ENCODE measurements at places on chromosomes 11 and 22. TPM values are rescaled to one million over a fixed set of nuclear protein-coding genes. Genes with fewer than 3 reads are reported as not detected.
A peak's percentile ranks its signal among the peaks of the same experiment; 100 is the strongest.

GRCh38 chr11:9601037-9601875, 27.8 kb downstream of the WEE1 start:
- peak; percentile 50 for DNase-seq

DNA sequence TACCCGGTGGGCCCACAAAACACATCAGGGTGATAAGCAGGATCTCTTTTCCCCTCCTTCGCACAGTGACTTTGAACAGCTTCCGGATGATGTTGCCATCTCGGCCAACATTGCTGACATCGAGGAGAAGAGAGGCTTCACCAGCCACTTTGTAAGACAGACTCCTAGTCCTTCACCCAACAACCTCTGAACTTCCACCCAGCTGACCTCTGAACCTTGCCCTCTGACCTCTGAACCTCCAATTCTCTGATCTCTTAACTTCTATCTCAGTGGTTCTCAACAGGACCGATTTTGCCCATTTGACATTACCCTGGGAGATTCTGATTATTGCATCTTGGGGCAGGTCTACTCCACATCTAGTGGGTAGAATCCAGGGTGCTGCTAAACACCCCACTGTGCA, 3.2 kb downstream of the NCF4 start:
- DNase-seq = no peak

DNA sequence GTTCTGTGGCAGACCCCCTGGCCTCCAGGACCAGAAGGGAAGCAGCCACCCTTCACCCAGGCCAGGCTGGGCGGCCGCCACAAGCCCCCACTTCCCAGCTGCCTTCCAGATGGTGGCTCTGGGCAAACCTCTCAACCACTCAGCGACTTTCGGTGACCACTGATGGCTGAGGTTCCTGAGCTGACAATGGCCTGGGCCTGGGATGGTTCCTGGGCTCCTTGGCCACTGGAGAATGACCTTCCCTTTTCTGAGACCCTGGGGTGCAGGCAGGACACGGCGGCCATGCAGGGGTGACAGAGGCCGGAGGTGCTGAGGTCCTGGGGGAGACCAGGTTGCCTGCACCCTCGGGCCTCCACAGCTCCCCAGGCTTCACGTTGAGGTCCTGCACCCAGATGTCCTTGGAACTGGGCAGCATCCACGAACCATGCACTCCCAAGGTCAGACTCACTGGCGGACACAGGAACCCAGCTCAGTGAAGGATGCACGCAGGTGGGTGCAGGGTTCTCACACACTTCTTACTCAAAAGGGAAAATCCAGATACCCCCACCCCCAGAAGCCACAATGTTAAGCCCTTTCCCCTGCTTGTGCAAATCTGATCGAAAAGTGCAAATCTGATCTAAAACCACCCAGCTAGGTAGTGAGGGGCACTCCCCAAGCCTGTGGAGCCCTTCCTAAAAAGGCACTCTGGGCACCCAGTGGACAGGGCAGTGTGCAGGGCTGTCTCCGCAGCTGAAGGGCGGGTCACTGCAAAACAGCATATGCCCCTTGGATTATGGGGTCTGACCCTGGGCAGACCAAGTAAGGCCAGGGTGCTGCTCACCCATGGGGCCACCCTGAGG, 13.9 kb upstream of the PHLDA2 start:
- DNase-seq = no peak

DNA sequence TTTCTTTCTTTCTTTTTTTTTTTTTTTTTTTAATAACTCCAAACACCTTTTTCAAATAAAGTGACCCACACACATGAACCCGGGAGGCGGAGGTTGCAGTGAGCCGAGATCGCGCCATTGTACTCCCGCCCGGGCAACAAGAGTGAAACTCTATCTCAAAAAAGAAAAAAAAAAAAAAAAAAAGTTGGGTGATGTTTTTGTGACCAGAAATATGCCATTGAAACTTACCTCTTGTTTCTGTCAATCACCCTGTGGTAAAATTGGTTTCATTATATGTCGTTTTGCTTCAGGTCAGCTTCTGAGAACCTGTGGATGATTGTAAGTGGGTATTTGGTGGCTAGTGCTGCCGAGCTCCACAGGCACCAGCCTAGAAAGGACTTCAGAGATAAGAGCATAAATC, 238.8 kb downstream of the TBC1D22A start:
- DNase-seq = no peak

- no peak for DNase-seq
Measured at GRCh38 chr11:119694334-119694733, 34.7 kb downstream of the NECTIN1 start.

GRCh38 chr22:24002272-24002671, 3.0 kb downstream of the GSTT4 start:
- DNase-seq = no peak

GRCh38 chr22:37148031-37148651, 1.6 kb downstream of the IL2RB start:
- DNase-seq = no peak

DNA sequence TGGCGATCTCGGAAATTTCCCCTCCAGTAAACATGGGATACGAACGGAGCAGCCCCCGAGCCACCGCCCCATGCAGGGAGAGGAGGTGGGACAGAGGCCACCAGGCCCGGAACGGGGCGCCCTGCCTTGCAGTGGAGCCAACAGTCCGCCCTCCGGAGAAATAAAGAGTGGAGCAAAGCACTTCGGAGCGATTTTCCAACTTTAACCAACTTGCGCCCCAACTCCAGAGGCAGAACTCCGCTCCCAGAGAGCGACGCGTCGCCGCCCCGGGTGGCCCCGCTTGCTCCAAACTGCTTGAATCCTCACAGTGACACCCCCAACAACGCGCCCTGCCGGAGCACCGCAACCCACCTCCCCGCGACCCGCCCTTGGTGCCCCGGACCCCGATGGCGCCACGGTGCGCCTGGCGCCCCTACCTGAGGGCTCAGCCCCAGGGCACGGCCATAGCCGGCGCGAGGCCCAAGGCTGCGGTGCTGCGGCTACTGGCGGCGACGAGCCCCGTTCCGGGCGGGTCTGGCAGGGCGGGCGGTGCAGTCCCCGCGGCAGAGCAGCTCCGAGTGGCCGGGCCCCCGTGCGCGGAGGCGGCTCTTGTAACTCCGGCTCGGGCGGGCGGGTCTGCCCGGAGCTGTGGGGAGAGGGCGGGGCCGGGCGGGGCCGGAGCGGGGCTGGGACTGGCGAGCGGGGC, at the start of gene AHNAK:
TSS of gene AHNAK (minus strand) at position 563 of the 685 bp plus-strand sequence. CDS start 10,708 bp downstream, outside the sequence.
- DNase-seq = peak; percentile 70

DNA sequence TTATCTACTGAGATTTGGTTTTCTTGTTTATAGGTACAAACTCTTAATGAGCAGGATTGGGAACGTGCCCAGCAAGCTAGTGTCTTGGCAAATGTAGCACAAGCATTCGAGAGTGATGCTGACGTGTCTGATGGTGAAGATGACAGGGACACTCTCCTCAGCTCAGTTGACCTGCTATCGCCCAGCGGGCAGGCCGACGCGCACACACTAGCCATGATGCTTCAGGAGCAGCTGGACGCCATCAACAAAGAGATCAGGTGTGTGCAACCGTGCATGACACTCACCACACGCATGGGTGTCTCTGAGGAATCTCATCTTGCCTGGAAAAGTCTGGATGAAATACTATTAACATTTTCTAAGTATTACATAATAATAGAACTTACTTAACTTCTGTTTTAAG, 54.7 kb upstream of the CTTN start:
- DNase-seq = no peak

DNA sequence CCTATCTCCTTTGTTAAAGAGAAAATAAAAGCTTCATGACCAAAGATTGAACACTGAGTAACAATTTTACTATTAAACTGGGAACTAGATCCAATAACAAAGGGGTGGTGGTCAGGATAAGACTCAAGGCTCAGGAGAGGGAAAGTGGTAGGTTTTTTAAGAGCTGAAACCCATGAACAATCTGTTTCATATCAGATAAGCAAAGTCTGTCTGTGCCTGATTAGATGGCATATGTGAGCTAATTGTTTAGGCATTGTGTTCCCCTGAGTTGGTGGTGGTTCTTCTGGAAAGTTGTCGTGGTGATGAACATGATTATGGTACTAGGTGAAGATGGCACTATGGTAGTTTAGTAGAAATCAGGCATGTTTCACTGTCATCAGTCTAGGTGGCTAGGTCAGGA, 24.4 kb downstream of the USP47 start:
- no peak for DNase-seq

DNA sequence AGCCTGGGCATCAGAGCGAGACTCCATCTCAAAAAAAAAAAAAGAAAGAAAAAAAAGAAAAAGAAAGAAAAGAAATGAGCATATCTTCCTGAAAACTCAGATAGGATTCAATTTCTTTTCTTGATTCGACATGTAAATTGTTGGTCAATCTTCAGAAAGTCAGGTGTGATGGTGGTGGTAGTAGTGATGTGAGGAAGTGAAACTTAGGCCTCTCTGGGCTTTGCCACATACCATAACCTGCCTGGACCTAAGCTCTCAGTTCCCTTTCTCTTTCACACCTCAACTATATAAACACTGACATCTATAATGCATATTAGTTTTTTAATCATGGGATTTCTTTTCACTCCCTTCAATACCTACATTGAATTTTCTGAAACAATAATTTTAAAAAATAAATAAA, 98.0 kb upstream of the TBCEL start:
- DNase-seq = no peak

- DNase-seq = no peak
Measured at GRCh38 chr11:73114835-73115220, 27.3 kb downstream of the FCHSD2 start.

DNA sequence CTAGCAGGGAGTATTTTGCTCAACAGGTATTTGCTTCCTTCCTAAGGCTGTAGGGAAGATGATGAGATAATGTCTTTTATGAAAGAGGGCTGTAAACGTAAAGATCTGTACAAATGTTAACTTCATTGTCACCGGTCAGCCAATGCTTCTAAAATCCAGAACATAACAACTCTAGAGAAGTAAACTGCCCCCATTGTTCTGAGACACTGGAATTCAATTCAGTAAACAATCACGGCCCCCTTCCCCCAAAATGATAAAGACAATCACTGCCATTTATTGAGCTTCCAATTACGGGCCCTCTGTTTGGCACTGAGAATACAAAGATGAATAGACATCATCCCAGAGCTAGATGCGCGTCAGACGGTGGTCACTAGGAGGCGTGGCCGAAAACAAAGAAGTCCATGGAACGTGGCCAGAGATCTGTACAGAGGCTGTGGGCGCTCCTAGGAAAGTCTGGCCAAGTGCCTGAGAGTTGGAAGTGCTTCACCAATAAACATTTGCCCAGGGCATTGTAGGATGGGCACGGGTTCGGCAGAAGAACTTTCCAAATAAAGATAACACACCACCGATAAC, 576 bp downstream of the TMEM258 start:
- DNase-seq = peak; percentile 85

DNA sequence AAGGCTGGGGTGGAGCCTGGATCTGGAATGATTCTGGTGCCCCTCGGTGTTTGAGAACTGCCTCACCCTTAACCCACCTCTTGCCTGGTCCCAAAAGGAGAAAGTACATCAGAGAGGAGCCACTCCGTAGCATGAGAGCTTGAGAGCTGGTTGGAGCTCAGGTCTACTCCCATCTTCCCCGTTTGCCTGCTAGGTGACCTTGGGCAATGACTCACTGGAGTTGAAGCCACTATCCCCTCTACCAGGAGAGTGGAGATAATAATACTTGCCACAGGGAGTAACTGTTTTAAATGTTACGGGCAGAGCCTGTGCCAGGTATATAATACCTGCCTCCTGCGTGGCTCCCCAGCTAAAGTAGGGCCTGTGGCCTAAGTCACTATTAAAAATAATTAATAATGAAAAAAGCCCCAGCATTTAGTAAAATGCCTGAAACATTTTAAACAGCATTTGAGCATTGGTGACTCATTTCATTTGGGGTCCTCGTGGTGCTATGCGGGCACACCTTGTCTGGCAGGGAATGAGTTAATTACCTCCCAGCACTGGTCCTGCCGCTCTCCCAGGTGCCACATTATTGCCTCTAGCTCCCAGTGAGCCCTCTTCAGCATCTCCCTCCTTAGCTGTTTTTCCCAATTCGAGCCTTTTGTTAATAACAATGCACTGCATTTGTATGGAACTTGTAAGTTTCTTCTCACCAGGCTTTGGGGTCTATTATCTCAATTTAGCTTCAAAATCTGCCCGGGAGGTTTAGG, 22.5 kb downstream of the CYTH4 start:
- DNase-seq = no peak

- no peak for DNase-seq
Measured at GRCh38 chr22:17114173-17114897, 6.8 kb downstream of the TMEM121B start.

DNA sequence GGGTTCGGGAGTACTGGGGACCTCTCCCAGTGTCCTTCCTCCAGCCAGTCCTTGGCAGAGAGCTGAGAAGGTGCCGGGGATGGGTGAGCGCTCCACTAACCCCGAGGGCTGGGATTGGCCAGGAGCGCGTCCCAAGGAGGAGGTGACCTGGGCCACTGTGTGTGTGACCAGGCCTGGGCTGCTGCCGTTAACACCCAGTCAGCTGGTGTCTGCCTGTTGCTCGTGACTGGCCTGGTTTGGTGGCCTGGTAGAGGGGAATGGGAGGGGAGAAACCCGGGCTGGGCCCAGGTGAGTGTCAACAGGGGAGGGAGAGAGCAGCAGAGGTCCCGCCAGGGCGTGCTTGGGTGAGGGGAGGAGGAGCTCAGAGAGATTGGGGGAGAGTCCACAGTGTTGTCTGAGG, 29.9 kb upstream of the GRAMD4 start:
- no peak for DNase-seq

DNA sequence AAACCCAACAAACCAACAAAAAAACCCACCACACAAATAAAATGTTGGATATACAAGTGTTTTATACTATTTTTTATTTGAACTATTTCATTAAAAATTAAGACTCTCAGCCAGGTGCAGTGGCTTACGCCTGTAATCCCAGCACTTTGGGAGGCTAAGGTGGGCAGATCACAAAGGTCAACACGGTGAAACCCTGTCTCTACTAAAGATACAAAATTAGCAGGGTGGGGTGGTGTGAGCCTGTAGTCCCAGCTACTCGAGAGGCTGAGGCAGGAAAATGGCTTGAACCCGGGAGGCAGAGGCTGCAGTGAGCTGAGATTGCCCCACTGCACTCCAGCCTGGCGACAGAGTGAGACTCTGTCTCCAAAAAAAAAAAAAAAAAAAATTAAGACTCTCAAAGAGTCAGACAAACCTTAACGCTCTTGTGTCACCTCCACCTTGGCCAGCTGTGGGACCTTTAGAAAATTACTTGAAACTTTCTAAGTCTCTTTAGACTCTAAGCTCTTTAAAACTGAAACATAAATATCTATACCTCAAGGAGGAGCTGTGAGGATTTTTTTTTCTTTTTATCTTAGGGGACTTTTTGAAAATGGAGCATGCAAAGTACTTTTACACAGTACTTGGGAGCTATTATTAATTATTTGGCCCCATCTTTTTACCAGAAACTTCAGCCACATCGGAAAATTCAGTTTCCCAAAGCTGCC, 68.4 kb upstream of the CLNS1A start:
- DNase-seq = no peak

- no peak for DNase-seq
Measured at GRCh38 chr22:36923131-36923788, 9.8 kb downstream of the CSF2RB start.

GRCh38 chr11:111260811-111261210, 15.3 kb downstream of the POU2AF2 start:
- DNase-seq = no peak

LRRC10B gene
- polyA plus RNA-seq = 0.22 TPM

IRAG1 gene
- polyA plus RNA-seq = 6.3 TPM

GGTLC3 gene
- 0.21 TPM for polyA plus RNA-seq

TYMP gene
- 2.7 TPM for polyA plus RNA-seq

GRAP2 gene
- polyA plus RNA-seq = 1.8 TPM

CLCF1 gene
- polyA plus RNA-seq = 2.3 TPM
